ENCODE measurements at places on chromosomes 5 and 9.

- no peak for DNase-seq
Observed at GRCh38 chr5:137845472-137845871, 22.2 kb upstream of the MYOT start.

- DNase-seq: no peak
Observed at GRCh38 chr5:167877114-167877722, 414.2 kb upstream of the WWC1 start.

DNA sequence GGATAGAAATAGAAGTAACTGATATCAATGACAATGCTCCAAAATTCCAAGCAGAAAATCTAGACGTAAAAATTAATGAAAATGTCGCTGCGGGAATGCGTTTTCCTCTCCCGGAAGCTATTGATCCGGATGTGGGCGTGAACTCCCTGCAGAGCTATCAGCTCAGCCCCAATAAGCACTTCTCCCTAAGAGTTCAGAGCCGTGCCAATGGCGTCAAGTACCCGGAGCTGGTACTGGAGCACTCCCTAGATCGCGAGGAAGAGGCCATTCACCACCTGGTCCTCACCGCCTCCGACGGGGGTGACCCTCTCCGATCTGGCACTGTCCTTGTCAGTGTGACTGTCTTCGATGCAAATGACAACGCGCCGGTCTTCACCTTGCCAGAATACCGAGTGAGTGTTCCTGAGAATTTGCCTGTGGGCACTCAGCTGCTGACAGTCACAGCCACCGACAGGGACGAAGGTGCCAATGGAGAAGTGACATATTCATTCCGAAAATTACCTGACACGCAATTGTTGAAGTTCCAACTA lies 818 bp downstream of the PCDHGA10 start:
- no peak for DNase-seq

DNA sequence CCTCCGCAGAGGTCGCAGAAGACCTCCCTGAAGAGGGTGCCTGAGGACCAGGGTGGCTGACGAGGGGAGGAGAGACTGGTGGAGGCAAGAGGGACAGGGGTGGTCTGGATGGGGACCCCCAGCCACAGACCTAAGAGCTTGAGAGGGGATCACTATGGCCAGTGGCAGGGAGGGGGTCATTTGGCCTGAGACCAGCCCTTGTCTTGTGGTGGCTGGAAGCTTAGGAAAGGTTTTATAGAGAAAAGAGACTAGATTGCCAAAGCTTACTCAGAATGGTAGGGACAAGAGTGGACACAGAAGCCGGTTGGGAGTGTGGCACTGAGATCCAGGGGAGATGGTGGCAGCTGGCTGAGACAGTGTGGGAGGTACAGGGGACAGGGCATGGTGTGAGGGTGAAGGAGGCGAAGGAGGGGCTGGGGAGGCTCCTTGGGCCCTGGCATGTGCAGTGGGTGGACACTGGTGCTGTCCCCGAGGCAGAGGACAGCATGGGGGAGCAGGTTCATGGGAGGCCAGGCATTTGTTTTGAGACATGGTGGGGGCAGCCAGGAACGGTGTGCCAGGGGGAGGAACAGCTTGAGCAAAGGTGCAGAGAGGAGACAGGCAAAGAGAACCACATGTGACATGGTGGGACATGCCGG lies 123.0 kb downstream of the C9orf50 start:
- no peak for DNase-seq

GRCh38 chr9:113513111-113513510 lies 49.6 kb downstream of the RGS3 start:
- DNase-seq: no peak

DNA sequence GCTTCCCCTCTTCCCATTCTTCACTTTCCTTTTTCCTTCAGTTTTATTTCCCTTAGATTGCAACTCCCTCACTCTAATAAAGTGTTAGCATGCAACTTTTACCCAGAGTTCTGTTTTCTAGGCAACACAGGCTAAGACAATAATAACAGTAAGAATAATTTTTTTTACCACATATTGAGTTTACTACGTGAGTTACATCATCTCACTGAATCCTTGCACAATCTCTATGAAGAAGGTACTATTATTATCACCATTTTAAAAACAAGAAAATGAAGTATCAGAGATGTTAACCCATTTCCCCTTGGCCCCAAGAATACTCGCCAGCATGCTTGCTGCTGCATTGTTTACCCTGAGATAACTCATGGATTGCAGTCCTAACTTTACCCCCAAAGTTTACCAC lies 53.7 kb upstream of the SMIM32 start:
- DNase-seq: no peak

DNA sequence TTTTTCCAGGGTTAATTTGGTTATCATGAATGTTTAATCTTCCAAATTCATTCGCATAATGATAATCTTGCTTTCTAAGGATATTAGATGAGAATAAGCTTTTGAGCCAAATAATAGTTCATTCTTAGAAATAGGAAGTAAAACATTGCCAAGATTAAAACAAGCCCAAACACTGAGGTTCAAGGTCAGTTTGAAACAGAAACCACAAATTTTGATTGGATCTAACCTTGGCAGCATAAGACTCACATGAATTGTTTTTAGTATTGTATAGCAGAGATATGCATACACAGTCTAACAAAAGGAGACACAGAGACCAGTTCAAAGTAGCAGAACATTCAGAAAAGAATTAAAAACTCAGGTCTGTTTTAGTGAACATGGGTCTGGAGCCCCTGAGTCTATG lies 43.4 kb upstream of the VCAN start:
- DNase-seq: no peak

DNA sequence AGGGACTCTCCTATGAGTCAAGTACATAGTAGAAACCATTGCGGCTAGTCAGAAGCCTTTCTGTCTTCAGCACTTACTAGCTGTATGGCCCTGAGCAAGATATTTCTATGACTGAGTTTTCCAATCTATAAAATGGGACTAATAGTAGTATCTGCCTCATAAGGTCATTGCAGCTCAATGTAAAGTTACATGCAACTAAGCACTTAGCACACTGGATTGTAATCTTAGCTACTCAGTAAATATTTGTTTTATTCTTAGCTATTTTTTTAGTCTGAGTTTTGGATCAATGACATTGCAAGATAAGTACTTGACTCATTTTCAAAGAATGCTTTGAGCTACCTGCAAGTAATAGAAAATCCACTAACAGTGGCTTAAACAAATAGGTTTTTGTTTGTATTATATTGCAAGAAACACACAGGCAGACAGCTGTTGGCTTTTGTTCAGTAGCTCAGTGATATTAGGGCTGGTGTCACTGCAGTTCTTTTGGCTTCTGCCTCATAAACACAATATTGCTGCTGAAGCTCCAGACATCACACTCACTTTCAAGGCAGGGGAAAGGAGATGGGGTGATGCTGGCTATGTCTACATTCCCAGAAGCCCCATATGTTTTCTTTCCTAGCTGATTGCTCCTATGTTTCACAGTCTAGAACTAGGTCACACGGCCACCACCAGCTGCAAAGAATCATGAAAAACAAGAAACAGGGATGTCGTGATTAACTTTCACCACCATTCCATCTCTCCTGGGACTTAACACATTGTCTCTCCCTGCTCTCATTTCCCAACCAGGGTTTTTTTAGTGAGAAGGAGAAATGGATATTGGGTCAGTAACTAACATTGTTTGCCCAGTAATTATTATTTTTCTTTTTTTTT lies 26.9 kb upstream of the FAT2 start:
- no peak for DNase-seq

Data from NCI-H460 (cell line).